ENCODE measurements at places on chromosomes 3 and 15.

- no peak for DNase-seq
Measured at GRCh38 chr3:40720863-40721262, 196.1 kb downstream of the ZNF621 start.

DNA sequence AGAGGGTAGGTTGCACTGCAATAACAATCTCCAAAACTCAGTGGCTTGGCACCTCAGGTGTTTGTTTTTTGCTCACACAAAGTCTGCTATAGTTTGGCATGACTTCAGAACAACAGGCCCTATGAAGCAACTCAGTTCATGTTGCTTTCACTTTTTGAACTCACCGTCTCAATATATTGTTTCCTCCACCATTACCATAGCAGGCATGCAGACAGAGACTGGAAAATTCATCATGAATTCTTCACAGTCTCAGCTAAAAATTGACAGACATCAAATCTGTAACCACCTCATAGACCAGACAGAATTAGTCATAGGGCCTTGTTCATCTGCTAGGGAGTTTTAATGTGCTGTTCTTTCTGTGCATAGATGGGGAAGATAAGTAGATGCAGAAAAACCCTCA is 161.4 kb upstream of the POU1F1 start:
- DNase-seq: no peak

- DNase-seq: no peak
Measured at GRCh38 chr3:193871220-193871485, 264.8 kb upstream of the HES1 start.

- no peak for DNase-seq
Measured at GRCh38 chr3:17982211-17982880, 239.9 kb upstream of the TBC1D5 start.

DNA sequence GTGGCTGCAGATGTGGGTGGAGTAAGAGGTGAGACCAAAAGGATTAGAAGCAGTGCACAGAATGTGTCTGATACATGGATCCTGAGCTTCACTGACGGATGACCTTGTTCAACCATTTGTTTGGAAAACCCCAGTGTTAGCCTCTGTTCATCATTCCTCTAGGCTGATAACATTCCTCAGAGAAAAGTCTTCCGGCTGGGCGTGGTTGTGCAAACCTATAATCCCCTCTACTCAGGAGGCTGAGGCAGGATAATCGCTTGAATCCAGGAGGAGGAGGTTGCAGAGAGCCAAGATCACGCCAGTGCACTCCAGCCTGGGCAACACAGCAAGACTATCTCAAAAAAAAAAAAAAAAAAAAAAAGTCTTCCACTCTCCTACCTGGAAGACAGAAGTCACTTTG is 23.1 kb upstream of the CHD2 start:
- no peak for DNase-seq

GRCh38 chr3:105430455-105430854 is 63.7 kb downstream of the ALCAM start:
- DNase-seq: no peak

GRCh38 chr3:187274977-187275338 is 16.6 kb downstream of the MASP1 start:
- DNase-seq: no peak

- no peak for DNase-seq
Measured at GRCh38 chr3:31268868-31269267, 263.9 kb upstream of the STT3B start.

GRCh38 chr3:52292247-52293065 is 4.8 kb downstream of the GLYCTK start:
- DNase-seq: no peak

GRCh38 chr3:184532940-184533732 is 28.4 kb upstream of the EPHB3 start:
- no peak for DNase-seq

DNA sequence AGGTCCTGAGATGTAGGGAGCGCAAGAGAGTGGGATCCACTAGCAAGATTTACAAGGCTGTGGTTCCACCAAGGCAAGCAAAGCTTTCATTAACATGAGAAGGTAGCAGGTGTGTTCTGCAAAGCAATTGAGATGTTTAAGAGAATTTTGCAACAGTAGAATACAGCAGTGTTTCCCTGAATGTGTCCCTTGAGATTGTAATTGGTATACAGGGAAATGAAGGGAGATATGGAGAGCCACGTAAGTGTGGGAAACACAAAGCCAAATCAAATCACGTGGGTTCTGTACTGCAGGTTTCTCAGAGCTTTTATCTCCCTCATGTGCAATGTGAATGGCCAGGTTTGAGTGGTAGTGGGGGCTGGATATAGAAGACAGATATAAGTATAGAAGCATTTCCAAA is 67.3 kb downstream of the ATG7 start:
- no peak for DNase-seq

GRCh38 chr3:124631727-124632126 is 98.5 kb upstream of the UMPS start:
- no peak for DNase-seq

DNA sequence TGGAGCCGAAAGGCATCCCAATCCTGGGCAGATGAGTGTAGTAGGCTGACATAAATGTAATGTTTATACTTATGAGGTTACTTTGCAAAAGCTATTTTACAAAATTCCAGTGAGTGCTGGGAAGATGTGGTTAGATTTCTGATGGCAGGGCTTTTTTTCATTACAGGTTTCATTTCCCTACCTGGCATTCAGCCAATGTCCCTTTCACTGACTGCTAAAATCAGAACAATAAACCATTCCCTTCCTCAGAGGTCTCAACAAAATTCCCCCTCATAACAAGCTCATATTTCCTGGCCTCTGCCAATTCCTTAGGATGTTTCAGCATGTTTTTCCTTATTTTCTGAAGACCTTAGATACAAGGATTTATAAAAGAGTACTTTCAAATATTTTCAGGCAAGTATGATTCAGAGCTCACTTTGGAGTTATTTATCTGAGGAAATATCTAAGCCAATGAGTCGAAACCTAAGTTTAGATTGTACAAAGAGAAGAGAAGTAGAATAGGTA is 40.9 kb upstream of the CCDC80 start:
- DNase-seq: no peak

GRCh38 chr3:195147649-195148080 is 123.3 kb downstream of the XXYLT1 start:
- no peak for DNase-seq

- DNase-seq: no peak
Measured at GRCh38 chr3:41198046-41198445, 1.3 kb upstream of the CTNNB1 start.

DNA sequence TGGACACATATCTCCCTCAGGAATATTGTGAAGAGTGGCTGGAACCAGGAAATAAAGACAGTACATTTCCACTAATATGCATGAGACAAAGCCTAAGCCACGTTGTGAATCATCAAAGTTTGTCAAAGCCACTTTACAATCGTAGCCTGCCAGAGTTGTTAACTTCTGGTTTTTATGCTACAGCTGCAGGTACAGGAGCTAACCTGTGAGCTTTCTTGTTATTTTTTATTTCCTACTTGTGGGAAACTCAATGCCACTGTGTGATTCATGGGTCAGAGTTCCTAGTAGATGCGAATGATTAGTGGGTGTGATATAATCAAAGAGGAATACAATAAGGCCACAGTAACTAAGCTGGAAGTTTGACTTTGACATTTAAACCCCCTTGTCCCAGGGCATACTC is 44.4 kb upstream of the TEX9 start:
- DNase-seq: no peak

DNA sequence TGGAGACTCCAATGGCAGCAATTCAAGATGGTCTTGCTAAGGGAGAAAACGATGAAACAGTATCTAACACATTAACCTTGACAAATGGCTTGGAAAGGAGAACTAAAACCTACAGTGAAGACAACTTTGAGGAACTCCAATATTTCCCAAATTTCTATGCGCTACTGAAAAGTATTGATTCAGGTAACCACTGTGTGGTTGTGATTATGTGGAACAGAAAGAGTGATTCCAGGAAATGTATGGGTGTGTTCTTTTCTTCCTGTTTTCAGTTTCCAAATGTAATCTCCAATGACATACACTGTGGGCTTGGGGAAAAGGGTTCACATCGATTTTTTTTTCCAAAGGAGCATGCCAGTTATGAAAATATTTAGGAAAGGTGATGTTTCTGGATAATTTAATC is 10.9 kb downstream of the SCG3 start:
- no peak for DNase-seq

DNA sequence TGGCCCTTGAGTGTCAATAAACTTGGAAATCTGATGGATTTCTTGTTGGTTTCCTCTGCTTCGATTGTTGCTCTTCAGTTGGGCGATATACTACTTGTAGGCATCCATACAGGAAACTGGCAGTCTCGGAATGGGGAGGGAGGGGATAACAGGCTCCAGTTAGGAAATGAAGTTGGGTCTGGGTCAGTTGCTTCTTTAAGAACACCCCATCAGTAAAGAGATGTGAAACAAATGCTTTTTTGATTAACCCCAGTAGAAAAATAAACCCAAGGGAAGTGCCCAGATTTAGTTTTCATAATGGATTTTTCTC is 681 bp downstream of the CHMP2B start:
- no peak for DNase-seq

- no peak for DNase-seq
Measured at GRCh38 chr15:60605879-60606307, 127.0 kb upstream of the ICE2 start.

DNA sequence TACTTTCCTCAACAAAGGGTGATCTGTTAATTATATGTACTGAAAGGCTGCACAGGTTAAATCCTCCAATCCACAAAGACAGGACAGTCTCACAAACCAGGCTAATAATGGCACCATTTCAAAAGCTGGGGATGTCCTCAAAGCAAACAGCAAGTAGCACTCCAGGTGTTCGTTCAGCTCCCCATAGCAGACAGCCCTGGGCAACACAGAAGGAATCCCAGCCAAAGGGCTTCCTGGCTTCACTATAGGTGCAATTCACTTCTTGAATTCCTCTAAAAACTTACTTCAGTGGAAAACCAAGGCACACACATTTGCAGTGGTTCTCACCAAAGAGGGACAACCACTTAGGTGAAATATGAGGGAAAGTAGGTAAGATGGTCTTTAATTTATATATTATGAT is 166.7 kb downstream of the CTNNB1 start:
- no peak for DNase-seq

DNA sequence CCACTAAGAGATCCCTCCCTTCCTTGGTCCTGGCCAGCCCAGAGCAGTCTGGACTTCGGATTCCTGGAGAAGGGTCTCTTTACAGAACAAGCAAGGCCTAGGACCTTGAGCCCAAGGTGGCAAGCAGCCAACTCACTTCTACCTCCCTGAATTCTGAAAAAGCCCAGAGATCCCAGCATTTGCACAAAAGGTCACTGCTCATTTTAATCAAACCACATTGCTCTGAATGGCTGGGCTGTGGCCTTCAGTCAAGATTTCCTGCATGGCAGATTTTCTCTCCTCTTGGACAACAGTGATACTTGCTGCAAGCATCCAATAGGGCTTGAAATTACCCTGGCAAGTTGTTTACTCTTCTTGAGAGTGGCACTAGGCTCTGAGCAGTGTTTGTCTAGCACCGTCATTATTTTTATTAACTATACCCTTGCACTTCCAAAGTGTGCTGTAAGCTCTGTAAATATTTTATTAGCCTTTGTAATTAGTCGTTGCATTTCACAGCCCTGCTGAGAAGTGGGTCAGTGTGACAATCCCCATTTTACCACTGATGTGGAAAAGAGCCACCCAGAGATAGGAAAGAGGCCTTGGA is 274.7 kb upstream of the CTNNB1 start:
- no peak for DNase-seq

DNA sequence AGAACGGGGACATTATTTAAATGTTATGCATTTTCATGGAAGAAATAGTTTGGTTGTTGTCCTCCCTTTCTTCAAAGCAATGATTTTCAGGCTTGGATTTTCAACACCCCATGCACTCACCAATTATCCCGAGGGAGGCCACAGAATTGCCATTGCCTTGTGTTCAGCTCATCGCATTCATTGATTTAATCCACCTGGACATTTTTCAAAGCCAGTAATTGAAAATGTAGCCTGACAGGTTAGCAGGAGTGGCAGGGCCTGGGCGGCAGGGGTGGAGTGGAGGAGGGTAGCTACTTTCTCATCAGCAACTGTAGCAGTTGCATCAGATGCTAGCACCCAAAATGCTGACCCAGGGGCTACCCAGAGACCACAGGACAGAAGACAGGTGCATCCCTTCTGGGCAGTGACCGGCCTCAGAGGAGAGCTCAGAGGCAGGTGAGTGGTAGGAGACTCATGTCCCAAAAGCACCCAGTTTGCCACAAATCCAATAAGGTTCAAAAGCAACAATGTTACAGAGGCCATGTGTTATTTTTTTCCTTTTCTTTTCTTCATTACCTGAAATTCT is 242.4 kb downstream of the CD47 start:
- no peak for DNase-seq

DNA sequence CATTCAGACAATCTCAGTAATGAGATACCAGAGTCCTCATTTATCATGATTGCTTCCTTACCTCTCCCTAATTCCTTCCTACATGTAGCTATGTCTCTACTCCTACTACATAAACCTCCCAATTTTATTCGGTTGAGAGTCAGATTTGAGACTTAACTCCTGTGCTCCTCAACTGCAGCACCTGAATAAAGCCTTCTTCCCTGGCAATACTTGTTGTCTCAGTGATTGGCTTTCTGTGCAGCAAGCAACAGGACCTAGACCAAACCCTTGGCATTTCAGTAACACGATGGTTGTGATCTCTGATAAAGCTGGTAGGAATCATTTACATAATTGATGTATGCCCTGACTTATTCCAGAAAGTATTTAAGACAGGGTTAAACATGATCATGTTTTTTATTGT is 106.7 kb upstream of the NANOGP8 start:
- DNase-seq: no peak

GRCh38 chr15:45021348-45021747 is 1.6 kb upstream of the SORD start:
- DNase-seq: no peak

DNA sequence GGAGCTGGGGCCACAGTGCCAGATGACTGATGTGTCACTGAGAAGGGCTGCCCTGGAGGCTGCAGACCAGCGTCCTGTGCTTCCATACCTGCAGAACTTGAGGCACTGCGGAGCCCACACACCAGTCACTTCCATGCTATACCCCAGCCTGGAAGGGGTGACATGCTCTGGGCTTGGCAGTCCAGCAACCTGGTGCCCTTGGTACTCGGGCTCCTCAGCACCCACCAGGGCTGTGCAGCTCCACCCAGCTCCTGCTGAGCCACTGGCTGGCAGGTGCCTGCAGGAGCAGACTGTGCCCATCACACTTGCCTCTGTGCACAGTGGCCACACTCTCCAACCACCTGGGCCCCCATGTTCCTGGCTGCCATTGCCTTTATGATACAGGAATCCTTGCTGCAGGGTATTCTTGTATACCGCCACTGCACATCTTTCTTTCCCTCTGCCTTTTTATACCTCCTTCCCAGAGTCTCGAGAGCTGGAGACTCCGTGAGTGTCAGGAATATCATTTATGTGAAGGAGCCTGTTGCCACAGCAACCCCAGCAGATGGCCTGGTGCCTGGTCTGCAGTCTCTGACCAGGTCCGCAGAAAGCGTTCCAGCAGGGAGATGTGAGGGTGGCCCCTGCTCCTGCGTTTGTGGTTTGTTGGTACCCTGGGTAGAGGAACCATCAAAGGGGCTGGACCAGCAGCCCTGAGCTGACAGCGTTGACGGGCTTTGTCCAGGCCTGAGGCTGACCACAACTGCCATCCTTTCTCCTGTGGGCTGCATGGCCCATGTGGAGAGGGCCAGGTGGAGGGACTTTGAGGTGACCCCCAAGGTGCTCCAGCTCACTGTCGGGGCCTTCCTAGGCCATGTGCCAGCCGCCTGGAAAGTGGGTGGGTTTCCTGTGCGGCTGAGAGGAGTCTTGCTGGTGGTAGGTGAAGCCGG is 93.4 kb upstream of the PLXNA1 start:
- DNase-seq: no peak

- DNase-seq: no peak
Measured at GRCh38 chr3:60225848-60226247, 1025.4 kb downstream of the FHIT start.

- DNase-seq: no peak
Measured at GRCh38 chr15:23787346-23788105, 100.4 kb upstream of the NDN start.
